ENCODE measurements at places on chromosomes 5 and 9.

- no peak for DNase-seq
Measured at GRCh38 chr5:134610725-134611124, 21.9 kb downstream of the SAR1B start.

- DNase-seq, result no peak
Measured at GRCh38 chr5:68329554-68330255, 114.1 kb downstream of the PIK3R1 start.

DNA sequence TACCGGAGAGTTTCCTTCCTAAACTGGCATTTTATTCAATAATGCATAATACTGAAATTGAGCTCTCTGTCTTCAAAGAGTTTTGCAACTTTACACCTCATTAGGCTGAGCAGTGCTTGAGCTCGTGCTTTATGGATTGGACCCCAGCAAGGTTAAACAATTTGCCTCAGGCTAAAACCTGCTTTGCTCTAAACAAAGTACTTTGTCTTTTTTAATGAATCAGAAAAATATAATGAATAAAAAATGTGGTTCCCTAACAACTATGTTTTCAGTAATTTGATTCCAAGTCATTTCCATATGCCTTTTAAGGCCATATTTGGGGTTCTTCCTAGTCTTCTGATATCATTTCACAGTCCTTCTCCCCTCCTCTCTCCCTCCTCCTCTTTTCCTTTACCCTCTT lies 20.0 kb downstream of the ZNF366 start:
- DNase-seq, result no peak

GRCh38 chr9:19460243-19460642 lies 51.4 kb downstream of the ACER2 start:
- DNase-seq, result no peak

- DNase-seq, result no peak
Measured at GRCh38 chr5:135604056-135604455, 25.3 kb upstream of the CXCL14 start.

DNA sequence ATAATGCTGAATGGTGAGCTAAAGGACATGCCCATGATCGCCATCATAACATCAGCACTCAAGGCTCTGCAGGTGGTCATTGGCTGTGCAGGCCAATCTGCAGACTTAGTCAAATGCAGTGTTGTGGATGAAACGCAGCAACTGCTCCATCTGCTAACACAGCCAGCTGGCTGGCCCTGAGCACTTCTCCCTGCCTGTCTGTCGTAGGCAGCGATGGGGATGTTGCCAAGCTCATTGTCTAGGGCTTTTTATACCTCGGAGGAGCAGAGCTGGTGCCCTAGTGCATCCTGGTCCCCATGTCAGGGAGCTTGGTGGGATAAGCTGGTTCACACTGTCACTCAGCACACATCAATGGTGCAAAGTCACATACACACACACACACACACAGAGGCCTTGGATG lies 189.4 kb downstream of the TENT4A start:
- no peak for DNase-seq

GRCh38 chr5:136963504-136963903 lies 535.6 kb downstream of the SPOCK1 start:
- DNase-seq, result no peak

GRCh38 chr5:150124596-150124995 lies 31.0 kb downstream of the PDGFRB start:
- no peak for DNase-seq

DNA sequence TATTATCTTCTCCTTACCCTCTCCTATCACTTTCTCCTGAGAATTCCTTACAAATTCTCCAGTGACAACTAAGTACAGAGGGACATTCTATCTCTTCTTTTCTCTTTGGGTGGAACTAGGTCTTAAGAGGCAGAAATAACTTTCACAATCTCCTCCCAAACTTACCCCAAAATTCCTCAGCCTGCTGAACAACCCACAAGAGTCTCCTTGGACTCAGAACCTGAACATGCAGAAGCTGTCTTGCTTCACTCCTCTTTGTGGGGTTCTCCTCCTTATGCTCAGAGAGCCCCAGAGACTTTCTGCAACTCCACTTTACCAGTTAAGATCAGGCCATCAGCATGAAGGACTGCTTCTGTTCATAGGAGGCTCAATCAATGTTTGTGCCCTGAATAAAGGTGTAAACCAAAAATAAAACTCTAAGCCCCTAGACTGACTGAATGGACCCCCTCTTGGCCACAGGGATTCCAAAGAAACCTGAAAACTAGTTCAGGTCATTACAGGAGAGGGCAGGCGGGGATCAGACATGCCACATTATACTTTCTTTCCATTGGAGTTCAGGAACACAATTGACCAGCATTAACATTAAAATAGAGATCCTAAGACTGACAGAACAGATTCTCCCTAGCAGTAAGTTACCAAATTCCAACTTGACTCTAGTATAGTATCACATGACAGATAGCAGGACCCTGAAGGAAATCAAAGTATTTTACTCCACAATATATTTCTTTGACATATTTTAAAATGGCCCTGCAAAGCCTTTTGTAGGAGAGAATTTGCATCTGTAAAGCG lies 179.7 kb upstream of the FBXL17 start:
- DNase-seq, result no peak

- DNase-seq, result no peak
Measured at GRCh38 chr9:136829412-136829811, 12.9 kb upstream of the AJM1 start.

DNA sequence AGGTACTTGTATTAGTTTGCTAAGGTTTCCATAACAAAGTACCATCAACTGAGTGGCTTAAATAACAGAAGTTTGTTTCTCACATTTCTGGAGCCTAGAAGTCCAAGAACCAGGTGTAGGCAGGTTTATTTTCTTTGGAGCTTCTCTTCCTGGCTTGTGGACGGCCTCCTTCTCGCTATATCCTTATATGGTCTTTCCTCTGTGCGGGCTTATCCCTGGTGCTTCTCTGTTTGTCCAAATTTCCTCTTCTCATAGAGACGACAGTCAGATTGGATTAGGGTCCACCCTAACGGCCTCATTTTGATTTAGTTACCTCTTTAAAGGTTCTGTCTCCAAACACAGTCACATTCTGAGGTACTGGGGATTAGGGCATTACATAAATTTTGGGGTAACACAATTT lies 88.3 kb downstream of the RMI1 start:
- DNase-seq, result no peak

- DNase-seq, result no peak
Measured at GRCh38 chr5:176373100-176373818, 8.0 kb downstream of the ARL10 start.

DNA sequence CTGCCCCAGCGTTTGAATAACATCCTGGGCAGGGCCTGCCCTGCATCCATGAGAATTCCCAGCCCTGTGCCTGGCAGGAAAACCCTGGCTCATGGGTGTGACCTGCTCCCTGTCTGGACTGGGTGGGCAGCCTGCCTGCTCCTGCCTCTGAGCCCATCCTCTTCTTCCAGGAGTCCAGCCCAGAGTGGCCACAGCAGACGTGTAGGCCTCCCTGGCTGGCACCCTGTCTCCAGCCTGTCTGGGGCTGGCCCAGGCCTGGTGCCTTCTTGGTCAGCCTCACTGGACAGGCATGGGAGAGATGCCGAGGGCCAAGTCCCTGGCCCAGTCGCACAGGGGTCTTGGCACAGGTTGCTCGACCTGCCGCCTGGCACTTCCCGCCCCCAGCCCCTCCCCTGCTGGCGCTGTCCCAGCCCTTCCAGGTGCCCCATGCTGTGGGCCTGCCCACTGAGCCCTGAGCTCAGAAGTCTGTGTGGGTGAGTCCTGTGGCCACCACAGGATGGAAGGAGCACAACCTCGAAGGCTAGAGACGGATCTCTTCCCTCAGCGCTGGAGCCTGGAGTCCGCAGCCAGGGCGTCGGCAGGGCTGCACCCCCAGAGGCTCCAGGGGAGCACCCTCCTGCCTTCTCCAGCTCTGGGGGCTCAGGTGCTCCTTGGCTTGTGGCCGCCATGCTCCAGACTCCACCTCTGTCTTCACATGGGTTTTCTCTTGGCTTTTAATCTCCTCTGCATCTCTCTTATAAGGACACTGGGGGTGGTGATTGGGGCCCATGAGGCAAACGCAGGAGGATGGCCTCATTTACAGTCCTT lies 11.8 kb upstream of the COL5A1 start:
- DNase-seq, result no peak

DNA sequence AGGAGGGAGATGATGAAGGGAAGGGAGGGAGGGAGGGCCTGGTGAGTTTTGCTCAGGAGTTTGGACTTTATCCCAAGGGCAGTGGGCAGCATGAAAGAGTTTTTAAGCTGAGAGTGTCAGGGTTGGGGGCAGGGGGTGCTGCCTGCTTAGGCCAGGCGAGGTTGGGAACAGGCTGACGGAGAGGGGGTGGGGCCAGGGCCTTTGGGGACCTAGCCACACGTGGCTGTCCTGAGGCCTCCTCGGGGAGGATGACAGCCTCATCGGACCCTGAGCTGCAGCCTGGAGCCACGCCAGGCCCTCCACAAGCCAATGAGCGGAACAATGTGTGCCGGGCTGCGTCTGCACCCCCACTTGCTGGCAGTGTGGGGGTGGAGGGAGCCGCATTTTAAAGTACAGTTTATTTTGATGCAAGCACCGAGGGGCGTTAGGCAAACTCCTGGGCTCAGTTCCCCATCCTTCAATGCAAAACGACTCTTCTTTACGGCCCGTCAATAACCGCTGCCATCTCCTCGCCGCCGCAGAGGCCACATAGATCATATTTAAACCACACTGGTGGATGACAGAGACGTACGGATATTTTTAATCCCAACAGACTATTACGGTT lies 5.3 kb upstream of the RXRA start:
- DNase-seq, result no peak

DNA sequence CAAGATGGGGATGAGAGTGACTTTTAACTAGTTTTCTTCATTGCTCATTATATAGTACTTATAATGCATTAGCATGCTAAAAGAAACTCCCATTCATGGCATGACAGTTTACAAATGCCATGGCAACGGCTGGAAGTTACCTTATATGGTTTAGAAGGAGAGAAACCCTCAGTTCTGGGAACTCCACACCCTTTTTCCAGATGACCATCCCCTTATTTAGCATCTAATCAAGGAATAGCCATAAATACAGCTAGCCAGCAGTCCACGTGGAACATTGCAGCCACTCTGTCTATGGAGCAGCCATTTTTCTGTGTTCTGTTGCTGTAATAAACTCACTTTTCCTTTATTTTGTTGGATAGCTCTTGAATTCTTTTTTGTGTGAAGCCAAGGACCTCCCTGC lies 1137.8 kb downstream of the CDH18 start:
- no peak for DNase-seq

DNA sequence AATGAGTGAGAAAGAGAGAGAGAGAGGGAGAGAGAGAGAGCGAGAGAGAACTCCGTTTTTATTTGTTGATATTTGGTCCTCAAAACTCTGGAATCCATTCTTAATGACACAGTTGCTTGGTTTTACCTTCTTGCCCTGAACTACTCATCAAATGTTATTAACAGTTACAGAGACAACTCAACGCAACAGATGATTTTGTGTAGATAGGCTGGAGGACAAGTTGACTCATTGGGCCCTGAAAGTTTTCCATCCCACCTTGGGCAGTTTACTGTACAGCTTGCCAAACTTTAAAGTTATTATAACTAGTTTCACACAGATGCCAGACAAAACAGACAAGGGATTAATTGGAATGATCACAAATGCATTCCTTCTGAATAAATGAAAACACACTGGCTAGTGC lies 339.9 kb downstream of the ARL15 start:
- DNase-seq, result no peak

DNA sequence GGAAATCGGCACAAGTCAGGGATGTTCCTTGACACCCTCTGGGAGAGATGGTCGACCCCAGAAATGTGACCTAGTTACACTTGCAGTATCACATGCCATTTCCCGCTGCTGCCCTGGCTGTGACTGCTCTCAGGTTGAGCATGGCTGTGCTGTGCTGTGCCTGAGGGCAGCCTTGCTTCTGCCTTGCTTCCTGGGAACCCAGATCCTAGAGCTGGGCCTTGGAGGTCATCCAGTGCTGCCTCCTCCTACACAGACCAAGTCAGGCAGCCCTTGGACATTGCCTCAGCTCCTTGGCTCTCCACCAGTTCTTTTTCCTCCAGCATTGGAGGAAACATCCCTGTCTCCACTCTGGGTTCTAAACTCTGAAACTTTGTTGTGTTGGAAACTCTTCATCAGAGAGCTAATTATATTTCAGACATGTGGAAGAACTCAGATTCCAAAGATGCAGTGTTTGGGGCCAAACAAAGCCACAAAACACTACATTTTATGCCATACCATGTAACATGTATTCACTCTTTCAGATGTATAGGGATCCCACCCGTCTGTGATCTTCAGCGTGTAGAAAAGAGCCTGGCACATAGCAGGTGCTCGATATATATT lies 6.1 kb downstream of the MAMDC2 start:
- no peak for DNase-seq

GRCh38 chr5:146426853-146427618 lies 20.1 kb upstream of the TCERG1 start:
- DNase-seq, result no peak

- DNase-seq, result no peak
Measured at GRCh38 chr9:131043087-131043486, 34.1 kb downstream of the LAMC3 start.

DNA sequence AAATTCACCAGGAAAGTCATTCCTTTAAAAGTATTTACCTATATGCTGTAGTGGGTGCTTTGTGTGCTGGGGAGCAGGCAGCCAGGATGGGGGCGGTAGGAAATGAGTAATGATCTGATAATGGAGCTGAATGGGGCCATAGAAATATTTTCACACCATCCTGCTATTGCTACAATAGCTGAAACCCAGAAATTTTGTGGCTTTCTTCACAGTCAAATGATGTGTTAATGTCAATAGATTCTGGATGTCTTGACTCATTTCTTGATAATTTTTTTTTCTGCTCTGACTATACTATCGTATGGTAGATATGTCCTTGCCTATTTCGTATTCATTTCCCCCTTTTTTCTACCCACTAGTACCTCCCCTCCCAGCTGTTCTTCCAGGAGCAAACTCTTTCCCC lies 59.5 kb downstream of the RORB start:
- no peak for DNase-seq

DNA sequence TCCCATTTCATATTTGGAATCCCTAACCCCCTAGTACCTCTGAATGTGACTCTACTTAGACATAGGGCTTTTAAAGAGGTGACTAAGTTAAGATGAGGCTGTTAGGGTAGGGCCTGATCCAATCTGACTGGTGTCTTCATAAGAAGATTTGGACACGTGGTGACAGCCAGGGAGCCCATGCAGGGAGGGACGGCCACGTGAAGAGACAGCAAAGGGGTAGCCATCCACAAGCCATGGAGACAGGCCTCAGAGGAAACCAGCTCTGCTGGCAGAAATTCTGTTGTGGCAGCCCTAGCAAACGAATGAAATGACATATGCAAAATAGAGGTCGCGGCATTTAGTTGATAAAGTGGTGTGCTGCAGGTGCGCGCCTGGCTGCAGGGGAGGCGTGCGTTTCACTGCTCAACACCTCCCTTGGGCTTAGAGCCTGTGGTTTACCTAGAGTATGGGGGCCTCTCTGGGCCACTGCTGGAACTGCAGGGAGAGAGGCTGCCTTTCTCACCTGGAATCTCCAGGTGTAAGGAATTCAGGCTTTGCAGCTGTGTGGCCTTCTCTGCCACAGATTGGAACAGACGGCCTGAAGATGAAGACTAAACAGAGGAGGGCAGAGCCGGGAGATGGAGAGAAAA lies 7.1 kb upstream of the AFAP1L1 start:
- DNase-seq, result no peak

GRCh38 chr5:122730037-122730436 lies 44.8 kb upstream of the SNX2 start:
- no peak for DNase-seq

Data from activated T-cell treated with anti-CD3 and anti-CD28 coated beads for 24 hours (primary cell).